ENCODE measurements at places on chromosomes 3 and 15.

DNA sequence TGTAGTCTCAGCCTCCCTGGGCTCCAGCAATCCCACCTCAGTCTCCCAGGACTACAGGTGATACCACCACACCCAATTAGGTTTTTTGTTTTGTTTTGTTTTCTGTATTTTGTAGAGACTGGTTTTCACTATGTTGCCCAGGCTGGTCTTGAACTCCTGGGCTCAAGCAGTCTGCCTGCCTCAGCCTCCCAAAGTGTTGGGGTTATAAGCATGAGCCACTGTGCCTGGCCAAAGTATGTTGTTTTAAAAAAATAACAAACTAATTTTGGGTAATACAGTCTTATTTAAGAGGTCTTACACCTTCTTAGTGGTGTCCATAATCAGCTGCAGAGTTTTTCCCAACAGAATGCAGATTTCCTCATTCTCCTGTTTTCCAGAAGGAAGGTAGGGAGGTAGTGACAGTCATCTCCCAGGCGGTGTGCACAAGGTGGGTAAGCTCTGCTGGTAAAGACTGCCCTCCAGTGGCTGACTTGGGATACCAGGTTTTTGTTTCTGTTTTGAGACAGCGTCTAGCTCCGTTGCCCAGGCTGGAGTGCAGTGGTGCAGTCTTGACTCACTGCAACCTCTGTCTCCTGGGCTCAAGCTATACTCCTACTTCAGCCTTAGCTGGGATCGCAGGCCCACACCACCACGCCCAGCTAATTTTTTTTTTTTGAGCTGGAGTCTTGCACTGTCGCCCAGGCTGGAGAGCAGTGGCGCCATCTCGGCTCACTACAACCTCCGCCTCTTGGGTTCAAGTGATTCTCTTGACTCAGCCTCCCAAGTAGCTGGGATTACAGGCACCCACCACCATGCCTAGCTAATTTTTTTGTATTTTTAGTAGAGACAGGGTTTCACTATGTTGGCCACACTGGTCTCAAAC lies 58.4 kb downstream of the MAP6D1 start:
- DNase-seq: peak; percentile 66

DNA sequence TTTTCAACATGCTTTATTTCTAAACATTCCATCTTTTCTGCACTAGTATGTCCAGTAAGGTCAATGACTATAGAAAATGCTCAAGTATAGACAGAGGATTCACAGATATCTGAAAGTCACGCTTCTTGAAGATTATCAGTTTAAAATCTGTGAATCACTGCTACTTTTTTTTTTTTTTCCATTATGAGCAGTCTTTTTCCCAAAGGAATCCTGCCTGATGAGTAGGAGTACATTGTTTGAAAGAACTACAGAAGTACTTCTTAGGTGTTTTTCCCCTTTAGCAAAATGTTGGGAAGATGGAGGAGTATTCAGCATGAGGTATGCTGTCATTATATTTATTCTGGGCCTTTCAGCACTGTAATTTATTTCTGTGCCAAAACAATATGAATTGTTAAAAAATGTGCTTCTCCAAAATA lies 266.2 kb downstream of the NLGN1 start:
- DNase-seq: no peak

- no peak for DNase-seq
These were observed 91.2 kb upstream of the VEPH1 start for GRCh38 chr3:157594413-157594812.

GRCh38 chr15:59299929-59300617 lies 72.6 kb downstream of the MYO1E start:
- DNase-seq: peak; percentile 22

GRCh38 chr3:185021256-185021655 lies 131.6 kb downstream of the C3orf70 start:
- no peak for DNase-seq

- DNase-seq: no peak
These were observed 49.7 kb upstream of the SCAANT1 start for GRCh38 chr3:63961891-63962290.

Measured in effector CD4-positive, alpha-beta T cell (primary cell).